Cerebellum (tissue), 4 donors: ENCODE measurements at places on chromosomes 12 and 14.

GRCh38 chr12:51923506-51924365 lies 16.4 kb downstream of the ACVRL1 start:
- DNase-seq = peak; percentile 19

- DNase-seq = no peak
Measured at GRCh38 chr14:94795372-94795771, 25.5 kb upstream of the GSC start.

DNA sequence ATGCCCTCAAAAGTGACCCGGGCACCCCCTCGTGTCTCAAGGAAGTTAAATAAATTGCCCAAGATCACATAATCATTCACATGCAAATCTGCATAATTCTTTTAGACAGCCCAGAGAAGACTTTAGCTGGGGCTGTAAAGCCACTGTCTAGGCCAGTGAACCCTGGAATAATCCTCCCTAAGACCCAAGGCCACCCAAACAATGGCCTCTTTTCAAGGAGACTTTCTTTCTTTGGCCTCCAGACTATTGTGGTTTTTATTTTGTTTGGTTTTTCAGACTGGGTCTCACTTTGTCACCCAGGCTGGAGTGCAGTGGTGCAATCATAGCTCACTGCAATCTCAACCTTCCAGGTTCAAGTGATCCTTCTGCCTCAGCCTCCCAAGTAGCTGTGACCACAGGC lies 10.6 kb downstream of the SVOP start:
- no peak for DNase-seq

DNA sequence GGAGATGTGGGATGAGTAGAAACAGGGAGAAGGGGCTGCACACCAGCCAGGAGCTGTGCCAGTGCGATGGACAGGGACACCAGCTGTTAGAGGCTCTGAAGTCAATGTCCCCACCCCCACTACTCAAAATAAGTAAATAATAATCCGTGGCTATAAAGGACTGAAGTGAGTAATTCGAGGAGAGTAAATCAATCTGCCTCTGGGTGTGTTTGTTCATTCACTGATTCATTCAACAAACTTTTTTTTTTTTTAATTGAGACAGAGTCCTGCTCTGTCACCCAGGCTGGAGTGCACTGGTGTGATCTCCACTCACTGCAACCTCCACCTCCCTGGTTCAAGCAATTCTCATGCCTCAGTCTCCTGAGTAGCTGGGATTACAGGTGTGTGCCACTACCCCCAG lies 363.6 kb downstream of the TMEM132D start:
- DNase-seq = no peak

DNA sequence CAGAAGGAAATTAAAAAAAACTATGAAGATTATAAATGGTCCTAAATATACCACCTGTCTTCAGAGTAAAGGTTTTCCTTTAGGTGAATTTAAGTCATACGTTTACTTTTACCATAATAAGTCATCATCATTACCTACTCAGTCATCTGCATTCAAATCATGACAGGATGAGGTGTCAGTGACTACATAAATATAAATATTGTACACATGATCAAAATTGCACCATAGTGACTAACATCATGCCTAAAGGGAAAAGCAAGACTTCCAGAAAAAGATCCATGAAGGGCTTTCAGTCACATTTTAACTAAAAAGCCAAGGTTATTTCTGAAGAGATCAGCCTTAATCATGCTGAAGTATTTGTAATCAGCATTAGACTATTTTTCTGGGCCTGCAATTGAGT lies 759.9 kb upstream of the FLRT2 start:
- DNase-seq = no peak

DNA sequence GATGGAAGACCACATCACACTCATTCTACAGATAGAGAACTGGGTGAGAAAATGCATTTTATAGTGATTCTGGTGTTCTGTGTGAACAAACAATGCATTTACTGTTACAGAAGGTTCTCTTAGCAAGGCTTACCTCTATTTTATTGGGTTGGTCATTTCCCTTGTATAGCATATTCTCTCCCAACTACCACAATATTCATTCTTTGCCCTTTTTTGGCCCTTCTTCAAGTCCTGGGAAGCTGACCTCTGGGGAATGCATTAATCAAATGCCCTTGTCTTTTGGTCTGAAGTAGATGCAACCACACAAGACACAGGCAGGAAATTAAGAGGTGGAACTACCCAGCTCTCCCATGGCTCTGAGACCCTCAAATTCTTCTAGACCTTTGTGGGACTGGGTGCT lies 19.5 kb downstream of the DCN start:
- no peak for DNase-seq

DNA sequence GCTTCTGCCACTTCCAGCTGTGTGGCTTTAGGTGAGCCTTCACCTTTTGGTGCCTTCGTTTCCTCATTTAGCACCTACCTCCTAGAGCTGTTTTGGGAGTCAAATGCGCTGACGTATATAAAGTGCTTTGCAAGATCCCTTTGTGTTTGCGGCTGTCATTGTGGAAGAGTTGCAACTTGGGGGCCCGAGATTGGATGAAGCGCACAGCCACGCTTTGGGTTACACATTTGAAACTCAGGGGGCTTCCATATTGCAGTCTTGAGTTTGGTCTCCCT lies 636 bp upstream of the ARL6IP4 start:
- no peak for DNase-seq

DNA sequence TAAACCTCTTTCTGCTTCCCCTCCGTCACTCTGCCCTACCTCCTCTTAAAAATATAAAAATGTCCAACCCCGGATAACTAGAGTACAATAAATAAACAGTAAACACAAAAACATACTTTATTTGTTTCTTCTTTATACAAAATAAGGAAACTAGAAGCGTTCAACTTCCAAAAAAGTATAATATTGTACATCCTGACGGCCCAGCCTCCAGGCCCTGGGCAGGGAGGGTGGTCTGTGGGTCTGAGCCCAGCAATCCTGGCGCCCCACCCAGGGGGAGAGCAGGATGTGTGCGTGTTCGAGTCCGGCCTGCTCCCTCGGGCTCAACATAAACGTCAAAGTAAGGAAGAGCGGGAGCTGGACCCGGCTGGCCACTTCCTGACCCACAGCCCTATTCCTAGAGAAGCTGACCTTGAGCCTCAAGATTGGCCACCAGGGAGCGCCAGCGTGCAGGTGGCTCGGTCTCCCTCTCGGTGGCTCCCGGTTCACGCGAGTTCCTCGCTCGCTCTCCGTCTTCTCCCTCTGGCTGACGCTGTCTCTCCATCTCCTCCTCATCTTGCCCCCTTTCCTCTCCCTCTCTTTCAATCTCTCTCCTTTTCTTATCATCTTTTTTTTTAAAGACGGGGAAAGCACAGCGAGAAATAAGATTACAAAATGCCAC lies 9.4 kb downstream of the LHX5 start:
- DNase-seq = peak; percentile 81

DNA sequence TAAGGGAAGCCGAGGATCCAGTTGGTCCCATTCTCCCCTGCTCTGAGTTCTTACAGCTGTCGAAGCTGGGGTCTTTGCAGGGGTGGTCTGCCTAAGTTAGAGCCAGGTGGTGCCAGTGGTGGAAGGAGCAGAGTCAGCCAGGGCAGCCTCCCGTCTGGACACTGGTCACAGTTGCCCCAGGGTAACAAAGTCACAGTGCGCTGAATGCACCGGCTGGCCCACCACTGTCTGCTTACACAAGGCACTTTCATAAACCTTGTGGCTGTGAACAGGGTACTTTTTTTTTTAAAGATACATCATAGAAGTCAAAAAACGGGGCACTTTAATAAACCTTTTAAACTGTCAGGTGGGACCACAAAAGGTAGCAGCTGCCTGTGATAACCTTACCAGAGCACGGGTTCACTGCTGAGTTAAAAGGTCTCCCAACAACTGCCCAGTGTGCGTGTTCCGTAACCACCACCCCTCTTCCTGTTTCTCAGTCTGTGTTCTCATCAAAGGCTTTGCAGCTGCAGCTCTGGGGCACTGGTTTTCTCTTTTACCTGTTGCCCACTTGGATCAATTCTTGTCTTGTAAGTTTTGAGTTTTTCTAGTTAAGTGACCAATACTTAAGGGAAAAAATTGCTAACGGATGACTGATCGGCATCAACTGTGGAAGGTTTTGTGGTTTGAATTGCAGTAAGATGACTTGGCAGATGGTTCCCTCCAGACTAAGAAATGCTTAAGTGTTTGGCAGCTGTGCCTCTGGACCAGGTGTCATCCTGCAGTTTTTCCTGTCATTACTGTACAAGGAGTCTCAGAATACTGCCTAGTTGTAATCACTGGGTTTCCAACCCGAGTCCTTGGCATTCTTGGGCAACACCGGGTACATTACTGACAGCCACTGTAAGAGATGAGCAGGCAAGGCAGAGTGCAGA lies 55.9 kb downstream of the DYNC1H1 start:
- DNase-seq = no peak

DNA sequence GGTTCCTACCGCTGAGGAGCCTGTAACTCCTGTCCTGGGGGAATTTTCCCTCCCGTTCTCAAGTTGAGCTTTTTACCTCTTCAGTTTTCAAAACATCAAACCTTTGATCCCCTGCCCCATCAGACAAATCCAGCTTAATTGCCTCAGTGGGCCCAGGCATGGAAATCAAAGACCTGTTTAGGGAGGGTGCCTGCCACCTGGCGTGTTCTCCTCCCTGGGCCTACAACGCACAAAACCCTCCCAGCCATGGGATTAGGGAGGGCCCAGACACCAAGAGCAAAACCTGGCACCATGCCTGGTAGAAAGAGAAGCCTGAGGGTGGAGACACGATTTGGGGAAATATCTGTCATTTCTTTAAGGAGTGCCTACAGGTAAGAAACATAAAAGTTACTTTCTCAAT lies 672.9 kb downstream of the BCL11B start:
- no peak for DNase-seq

DNA sequence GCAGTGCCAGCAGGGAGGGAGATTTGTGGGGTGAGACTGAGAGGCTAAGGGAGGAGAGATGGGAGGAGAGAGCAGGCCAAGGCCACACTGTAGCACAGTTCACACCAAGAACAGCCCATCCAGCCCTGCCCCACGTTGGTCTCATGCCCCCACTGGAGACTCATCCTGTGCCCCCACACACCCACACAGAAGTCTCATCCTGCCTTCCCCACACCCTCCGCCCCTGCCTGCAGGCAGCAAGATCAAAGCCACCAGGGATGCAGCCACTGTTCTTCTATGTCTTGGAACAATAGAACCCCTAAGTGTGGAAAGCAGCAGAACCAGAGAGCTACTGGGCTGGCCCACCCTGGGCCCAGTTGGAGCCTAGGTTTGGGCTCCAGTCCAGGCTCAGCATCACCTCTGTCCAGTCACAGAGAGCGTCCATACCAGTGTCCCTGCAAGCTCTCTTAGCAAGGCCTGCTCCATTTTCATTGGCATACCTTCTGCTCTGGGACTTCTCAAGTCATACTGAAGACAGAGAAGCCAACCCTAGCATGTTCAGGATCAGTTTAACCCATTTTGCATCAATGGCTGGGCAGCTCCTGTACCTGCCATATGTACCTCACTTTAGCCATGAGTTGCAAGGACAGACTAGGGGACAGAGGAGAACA lies 31.7 kb upstream of the HDAC7 start:
- DNase-seq = no peak

GRCh38 chr14:95334044-95334443 lies 14.3 kb upstream of the CLMN start:
- DNase-seq = no peak

- no peak for DNase-seq
Measured at GRCh38 chr14:82445810-82446570, 912.3 kb upstream of the SEL1L start.

DNA sequence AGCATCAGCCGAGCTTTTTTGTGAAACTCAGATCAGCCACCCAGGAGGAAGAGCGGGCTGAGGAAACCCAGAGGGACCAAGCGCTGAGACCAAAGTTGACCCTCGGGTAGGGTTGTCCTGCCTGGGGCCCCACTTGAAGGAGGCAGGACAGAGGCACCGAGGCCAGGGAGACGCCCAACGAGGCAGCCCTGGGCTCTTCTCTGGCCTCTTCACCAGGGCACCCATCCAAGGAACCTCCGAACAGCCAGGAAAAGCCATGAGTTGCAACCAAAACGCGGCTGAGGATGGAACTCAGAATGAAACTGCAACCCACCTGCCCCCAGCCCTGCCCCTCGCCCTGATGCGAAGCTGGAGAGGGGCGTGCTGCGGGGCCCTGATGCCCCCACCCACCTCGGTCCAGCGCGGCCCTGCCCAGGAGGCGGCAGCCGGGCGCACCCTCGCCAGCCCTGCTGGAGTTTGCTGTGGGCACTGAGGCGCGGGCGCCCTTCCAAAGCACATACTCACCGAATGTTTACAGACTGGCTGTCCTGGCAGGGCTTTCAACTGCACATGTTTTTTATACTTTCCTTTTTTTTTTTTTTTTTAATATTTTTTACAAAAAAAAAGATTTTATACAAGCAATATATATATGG lies 41.9 kb downstream of the JDP2 start:
- DNase-seq = peak; percentile 43

DNA sequence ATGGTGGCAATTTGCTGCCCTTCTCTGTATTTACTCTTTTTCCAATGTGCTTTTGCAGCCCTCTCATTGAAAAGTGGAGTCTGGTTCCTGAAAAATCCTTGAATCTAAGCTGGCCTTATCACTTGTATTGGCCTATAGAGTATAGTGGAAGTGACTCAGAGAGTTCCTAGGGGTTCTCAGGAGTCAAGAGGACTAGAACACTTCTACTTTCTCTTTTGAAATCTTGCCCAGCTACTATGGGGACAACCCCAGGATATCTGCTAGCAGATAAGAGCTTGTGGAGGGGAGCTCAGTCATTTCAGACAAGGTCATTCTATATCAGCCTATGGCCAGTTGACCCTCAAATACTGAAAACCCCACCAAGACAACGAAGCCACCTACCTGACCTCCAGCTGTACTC lies 26.7 kb upstream of the WSCD2 start:
- no peak for DNase-seq

- no peak for DNase-seq
Measured at GRCh38 chr14:59964251-59965007, 44.5 kb downstream of the LRRC9 start.

DNA sequence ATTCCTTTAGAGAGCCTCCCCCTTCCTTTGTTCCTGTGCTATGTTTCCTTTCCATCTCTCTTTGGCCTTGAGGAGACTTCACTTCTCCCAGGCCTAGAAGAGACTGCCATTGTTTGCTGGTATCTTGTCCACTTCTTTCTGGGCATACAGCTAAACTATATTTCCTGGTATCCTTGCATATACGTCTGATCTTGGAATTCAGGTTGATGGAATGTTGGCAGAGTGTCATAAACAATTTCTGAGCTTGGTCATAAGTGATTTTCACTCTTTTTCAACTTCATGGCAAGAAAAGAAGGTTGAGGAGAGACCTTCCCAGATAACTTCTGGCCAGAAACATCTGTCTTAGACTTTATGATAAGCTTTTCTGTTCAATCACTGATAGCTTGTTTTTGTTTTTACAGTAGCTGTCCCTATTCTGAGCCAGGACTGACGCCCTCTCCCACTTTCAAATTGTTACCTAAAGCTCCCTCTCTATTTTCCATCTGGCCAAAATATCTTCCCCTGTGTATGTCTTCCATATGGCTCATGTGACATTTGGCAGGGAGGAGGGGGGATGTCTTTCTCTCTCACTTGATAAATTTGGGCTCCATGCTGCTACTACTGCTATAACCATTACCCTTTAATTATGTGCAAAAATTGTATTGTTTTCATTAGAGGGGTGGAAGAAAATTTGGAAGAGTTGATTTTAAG lies 457.0 kb downstream of the ADAMTS20 start:
- no peak for DNase-seq
